ENCODE measurements at places on chromosomes 4 and X.

- no peak for DNase-seq
Measured at GRCh38 chr4:8181844-8182243, 17.2 kb upstream of the SH3TC1 start.

- no peak for DNase-seq
Measured at GRCh38 chr4:81084029-81084428, 53.5 kb downstream of the BMP3 start.

DNA sequence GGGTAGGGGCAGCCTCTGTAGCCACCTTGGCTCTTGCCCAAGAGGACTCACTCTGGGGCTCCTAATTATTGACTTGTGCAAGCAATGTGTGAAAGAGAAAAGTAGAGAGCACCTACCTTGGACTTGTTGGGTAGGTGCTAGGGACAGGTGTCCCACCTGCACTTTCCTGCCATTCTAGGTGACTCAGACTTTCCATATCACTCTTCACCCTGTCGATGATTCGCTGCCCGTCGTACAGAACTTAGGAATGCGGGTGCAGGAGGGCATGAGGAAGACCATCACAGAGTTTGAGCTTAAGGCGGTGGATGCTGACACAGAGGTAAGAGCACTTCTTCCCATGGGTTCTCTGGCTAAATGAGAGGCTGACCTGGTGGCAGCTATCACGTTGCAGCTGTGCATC, 87.3 kb upstream of the ANXA3 start:
- no peak for DNase-seq

DNA sequence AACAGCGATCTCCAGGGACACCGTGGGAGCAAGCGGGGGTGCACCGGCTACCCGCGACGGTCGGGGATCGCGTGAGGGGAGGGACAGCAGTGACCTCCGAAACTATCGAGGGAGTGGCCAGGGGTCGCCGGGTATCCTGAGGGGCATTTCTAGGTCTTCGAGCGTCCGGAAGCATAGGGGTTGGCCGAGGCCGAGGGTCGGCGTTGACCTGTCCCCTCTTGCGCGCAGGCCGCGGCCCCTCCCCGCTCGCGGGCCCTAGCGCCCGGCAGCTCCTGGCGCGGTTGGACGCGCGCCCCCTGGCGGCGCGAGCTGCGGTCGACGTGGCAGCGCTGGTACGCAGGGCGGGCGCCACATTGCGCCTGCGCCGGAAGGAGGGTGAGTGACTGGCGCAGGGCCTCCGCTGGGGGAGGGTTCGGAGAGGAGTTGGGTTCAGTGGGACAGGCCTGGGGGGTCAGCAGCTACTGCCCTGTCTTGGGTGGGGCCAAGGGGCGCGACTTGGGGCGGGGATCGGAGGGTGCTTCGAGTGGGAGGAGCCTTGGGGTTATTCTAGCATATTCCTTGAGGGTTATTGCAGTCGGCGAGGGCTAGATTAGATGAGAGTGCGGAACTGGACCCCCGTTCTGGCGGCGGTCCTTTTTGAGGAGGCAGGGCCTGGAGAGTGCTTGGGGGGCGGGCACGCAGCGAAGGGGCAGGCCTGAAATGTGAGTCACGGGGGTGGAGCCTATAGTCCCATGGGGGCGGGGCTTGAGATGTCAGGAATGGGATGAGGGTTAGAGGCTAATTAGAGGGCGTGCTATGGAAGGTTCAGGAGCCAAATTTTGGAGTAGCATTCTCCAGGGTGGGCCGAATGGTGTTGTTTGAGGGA, 1.2 kb downstream of the MAGIX start:
- peak; percentile 87 for DNase-seq

DNA sequence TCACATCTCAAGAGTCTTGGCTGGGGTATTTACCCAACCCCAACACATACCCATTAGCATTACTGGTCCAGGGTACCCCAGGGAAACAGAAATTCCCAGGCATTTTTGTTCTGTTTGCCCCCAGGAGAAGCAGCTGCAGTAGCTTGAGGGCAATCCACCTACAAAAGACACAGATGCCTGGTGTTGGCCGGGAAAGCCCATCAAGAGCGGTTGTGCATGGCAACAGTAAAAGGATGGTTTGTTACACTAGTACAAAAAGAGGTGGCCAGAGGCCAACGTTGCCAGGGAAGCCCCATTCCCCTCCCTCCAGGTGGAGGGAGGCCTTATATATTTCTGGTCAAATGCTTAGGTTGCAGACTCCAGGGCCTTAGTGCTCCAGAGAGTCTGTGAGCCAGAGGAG, 637.8 kb downstream of the BCOR start:
- no peak for DNase-seq

DNA sequence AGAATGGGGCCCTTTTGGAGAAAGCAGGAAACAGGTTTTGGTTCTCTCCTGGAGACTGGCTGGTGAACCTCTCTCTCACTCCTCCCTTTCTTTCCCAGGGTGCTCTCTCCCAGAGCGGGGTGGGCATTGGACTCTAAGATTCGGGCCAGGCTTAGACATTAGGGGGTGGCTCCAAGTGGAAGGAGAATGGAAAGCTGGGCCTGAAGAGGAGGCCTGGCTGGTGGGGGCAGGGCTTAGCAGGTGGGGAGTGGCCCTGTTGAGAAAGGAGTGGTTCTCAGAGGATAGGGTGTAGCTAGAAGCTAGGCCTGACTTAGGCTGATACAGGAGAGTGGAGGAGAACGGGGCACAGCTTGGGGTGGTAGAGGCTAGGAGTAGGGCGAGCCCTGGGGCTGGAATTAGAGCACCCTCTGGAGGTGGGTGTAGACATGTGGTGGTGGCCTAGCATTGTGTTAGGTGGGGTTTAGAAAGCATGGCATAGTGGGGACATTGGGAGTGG, 5.7 kb downstream of the PLP2 start:
- peak; percentile 42 for DNase-seq

DNA sequence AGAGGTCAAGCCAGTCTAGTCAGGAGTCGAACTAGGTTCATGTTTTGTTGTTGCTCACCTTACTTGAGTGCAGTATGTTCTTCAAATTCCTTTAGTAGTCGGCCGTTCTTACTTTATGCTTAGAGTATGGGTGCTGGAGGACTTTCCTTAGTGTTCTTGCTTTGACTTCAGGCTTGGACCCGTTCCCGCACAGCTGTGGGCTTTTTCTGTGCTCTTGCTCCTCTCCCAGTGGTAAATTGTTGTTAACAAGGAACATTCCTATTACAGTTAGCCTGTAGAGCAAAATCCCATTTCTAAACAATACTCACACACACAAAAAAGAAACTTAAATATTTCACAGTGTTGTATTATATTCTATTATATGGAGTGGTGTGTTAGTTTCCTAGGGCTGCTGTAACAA, 113.5 kb downstream of the RAP1GDS1 start:
- DNase-seq = no peak

GRCh38 chr4:183722731-183723560, 63.9 kb downstream of the TRAPPC11 start:
- peak; percentile 95 for DNase-seq

- DNase-seq = no peak
Measured at GRCh38 chrX:39309721-39310152, 508.5 kb downstream of the MID1IP1 start.

DNA sequence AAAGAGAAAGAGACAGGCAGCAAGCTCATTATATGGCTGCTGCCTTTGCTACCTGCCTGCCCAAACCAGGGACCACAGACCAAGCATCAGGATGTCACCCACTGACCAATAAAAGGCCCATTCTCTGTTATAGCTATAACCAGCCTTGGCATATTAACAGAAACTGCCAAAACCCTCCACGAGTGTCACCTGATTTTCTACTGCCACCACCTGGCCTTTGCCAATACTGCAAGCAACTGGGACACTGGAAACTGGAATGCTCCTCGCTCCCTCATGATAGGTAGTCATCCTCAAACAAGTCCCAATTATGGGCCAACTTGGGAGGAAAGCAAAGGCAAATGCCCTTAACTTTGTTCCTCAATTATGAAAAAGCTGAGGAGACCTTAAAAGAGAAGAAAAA, 76.0 kb downstream of the SPIN4 start:
- DNase-seq = peak; percentile 16

DNA sequence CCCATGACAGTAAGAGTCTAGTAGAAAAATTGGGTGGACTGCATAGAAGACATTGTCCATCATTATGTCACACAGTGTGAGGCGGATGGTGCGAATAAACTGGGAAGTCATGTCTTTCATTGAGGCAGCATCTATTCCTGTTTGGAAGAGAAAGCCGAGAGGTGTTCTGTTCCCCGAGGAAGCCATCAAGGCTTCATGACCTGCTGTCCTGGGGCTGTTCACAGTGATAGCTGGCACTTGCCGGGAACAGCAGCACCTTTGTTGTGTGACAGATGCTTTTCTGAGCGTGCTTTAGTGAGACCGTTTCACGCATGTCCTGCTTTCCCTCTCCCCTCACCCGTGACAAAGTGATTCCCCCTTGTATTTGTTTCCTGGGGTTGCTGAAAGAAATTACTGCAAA, 20.3 kb downstream of the RGS12 start:
- no peak for DNase-seq

DNA sequence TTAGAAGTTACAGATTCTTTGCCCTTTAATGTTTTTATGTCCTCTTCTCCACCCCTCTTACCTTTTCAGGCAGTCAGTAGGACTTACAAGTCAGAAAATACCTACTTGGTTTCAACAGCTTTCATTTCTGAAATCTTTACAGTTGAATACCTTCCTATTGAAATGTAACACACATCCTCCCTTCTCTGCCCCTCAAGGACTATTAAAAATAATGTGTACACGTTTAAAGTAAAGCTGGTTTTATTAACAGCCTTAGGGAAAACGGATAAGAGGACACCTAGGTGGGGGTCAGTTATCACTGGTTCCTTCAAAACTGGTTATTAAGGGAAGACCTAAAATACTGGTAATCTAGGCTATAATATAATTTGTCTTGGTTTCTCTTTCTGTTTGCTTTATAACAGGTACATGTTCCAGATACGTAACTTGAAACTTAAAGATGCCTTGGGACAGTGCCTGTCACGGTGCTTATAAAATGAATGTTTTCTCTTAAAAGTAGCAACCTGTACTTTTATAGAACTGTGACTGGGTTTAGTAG, 1.8 kb downstream of the CCSER1 start:
- no peak for DNase-seq

DNA sequence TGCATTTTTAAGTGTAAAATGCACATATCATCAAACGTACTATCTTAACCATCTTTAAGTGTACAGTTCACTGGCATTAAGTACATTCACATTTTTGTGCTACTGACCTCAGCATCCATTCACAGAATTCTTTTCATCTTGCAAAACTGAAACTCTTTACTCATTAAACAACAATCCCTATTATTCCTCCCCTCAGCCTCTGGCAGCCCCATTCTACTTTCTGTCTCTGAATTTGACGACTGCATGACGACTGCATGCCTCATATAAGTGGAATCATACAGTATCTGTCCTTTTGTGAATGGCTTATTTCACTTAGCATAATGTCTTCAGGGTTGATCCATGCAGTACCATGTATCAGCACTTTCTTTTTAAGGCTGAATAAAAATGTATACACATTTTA, 38.7 kb downstream of the CNKSR2 start:
- no peak for DNase-seq

DNA sequence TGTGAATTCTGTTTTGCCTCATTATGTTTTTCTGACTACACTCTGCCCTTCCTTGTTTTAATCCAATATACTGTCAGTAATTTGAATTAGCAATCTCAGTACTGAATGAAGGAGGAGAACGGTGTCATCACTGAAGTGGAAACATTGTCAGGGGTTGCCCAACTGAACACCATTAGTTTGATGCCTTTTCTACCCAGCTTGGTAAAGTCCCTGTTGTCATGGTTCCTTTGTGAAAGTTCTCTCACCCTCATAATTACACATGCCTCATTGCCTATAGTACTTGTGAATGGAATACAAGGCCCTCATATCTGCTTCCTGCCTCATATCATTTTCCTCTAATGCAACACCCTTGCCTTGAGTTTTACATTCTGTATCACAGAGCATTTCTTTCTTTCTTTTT, 76.9 kb downstream of the RRAGB start:
- no peak for DNase-seq

DNA sequence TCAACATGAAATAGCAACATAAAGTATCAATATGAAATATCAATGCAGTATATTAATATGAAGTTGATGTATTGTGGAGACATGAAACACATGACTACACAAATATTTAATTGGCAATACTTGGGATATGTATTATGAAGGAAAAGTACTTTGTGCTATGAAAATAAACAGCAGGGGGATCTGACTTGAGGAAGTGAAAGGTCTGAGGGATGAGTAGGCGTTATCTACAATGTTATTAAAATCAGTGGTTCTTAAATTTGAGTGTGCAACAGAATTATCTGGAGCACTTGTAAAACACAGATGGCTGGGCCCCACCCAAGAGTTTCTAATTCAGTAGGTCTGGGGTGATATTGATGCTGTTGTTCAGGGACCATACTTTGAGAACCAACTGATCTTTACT, 27.4 kb upstream of the ARX start:
- peak; percentile 26 for DNase-seq

GRCh38 chr4:142846729-142847596, 862 bp upstream of the INPP4B start:
- no peak for DNase-seq

DNA sequence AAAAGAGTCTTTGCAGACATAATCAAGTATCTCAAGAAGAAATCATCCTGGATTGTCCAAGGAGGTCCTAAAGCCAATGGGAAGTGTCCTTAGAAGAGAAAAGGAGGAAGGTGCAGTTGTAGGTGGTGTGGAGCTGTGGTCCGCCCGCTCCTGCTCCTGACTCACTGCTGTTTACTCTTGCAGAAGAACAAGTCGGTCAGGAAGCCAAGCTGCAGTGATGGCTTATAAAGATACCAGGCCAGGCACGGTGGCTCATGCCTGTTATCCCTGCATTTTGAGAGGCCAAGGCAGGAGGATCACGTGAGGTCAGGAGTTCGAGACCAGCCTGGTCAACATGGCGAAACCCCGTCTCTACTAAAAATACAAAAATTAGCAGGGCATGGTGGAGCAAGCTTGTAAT, 66.4 kb upstream of the ATP6AP2 start:
- no peak for DNase-seq

DNA sequence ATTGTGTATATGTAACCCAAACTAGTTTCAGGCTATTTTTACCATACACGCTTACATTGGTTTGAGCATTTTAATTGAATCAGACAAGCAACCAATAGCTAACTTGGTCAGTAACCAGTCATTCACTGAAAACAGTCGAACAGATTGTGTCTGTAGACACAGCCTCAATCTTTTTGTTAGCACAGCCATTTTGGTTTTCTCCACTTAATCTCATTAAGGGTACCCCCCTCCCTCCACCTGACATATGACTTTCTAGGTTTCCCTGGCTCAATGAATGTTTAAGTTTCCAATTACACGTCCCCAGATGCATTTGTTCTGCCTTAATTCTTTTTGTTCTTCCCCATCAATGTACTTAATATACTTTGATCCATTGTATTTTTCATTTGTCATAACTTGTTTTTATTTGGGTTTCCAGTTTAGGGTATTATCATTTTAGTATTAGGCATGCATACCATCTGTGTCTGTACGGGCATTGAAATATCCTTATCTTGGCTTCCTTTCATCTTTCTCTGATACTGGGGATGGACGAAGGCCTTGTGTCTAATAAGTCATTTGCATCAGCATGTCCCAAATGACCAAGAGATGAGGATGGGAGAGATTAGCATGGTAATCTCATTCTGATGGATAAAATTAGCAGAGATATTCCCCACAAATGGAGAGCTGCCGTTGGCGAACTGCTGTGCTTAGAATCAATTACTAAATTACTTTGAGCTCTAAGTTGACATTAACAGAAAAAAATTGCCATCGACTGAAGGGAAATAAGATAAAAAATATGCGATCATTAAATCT, 35.9 kb upstream of the PHOX2B start:
- no peak for DNase-seq
